Cortex of kidney (tissue), 1 donor: ENCODE measurements at places on chromosomes 11 and 22.

- DNase-seq: no peak
Observed at GRCh38 chr11:64208796-64209562, 2.5 kb downstream of the FERMT3 start.

GRCh38 chr22:28802595-28803123 lies 2.3 kb upstream of the XBP1 start:
- no peak for DNase-seq

GRCh38 chr11:125331357-125332035 lies 164.6 kb downstream of the FEZ1 start:
- no peak for DNase-seq

DNA sequence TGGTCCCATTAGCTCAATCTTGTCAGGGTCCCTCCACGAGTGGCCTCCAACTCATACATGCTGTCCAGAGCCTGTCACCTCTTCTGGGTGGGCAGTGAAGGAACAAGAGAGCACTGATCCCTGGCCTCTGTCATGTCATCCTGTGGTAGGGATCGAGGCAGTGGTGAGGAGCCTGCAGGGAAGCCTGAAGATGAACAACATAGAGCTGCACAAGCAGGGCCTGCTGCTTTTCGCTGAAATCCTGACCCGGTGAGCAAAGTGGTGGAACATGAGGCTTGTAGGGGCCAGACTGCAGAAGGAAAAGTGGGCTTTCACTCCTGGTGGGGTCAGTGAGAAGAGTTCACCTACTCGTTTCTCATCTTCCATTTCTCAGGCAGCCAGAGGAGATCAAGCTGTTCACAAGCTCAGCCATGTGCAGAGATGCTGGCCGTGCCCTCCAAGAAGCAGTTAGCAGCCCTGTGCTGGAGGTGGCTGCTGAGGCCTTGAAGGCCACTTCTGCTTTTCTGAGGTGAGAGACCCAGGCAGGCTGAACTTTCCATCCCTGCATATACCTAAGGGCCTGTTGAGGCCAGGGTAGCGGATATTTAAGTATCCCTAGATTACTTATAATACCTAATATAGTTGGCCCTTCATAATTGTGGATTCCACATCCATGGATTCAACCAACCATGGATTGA lies 32.9 kb downstream of the MEI1 start:
- DNase-seq: no peak

- DNase-seq: no peak
Observed at GRCh38 chr11:134515081-134515960, 103.3 kb upstream of the B3GAT1 start.

DNA sequence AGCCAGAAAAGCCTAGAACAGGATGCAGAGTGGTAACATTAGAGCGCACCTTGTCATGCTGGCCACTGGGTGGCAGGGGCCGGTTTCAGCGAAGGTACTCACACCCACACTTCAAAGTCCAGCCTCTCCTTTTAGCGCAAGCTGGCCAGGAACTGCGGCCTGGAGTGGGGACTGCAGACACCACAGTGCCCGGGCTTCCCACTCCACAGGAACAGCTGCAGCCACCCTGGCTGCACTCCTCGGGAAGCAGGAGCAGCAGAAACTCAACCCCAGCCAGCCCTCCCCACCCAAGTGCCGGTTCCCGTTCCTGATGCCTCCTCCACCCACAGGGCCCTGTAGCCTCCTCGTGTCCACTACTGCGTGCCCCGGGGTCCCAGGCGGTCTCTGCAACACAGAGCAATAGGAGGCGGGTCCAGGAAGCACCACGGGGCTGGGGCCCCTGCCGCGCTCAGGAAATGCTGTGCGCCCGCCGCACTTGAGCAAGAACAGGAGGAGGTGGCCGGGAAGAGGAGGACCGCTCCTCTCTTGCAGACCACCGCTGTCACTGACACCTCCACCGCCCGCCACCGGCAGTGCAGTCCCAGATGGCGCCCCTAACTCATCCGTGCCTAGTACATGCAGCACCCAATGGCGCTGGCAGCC lies 2.2 kb downstream of the RFPL2 start:
- DNase-seq: no peak

DNA sequence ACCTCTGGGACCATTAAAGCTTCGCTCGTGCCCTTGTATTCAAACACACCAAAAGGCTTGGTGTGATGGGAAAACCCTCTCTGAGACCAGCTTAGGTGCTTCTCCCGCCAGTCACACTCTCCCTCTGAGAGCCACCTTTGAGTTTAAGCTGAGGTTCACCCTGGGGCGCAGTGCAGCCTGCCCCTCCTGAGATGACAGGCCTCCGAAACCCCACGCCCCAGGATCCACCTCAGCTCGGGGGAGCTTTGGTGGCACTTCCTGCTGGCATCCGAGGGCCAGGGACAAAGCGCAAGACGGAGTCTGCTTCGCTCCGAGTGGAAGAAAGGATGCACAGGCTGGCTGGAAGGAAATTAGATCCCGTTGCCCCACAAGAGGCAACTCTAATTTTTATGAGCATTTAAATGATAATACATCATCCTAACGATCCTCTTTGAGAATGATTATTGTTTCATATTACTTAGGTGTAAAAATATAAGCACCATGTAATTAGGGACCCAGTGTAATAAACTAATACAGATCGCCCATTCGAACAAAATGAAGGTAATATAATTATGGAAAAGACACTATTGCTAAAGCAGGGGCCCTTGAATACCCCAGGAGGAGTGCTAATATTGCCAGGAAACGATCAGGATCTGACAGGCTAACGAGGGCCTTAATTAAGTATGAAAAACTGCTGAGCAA lies 134.7 kb downstream of the CEP164 start:
- DNase-seq: no peak

DNA sequence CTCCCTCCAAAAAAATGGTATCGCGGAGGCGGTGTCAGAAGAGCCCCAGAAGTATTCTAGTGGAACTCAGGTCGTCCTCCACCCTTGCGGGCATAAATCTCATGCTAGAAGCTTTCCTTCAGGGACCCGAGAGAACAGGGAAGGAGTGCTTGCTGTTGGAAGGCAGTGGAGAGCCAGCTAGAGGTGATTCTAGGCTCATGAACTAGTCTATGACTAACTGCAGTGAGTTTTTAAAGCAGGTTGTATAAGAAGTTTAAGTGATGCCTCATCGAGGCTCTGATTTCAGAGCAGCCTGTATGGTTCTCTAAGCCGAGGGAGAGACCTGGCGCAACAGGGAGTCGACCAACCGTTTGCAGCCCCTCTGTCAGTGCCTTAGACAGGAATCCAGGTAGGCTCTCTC lies 85.7 kb downstream of the TBC1D22A start:
- DNase-seq: no peak
